ENCODE measurements at places on chromosomes 7 and 10.

DNA sequence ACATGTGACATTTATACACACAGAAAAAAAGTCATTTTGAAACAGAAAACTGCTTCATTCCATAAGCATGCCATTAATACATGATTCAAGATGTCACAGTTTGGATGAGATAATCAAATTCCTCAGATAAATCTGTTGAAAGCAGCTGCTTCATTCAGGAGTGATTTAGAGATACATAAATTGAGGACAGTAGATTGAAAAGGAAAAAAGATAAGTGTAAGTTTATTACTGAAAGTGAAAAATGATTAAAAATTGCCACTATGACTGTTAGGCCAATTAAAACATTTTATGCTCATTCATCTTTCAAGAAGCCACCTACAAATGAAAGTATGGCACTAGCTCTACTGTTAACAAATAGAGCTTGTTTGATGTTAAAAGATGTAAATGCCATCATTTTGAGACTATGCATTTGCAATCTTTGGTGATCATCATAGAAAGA, 136.9 kb upstream of the CDK6 start:
- DNase-seq = peak; percentile 29

DNA sequence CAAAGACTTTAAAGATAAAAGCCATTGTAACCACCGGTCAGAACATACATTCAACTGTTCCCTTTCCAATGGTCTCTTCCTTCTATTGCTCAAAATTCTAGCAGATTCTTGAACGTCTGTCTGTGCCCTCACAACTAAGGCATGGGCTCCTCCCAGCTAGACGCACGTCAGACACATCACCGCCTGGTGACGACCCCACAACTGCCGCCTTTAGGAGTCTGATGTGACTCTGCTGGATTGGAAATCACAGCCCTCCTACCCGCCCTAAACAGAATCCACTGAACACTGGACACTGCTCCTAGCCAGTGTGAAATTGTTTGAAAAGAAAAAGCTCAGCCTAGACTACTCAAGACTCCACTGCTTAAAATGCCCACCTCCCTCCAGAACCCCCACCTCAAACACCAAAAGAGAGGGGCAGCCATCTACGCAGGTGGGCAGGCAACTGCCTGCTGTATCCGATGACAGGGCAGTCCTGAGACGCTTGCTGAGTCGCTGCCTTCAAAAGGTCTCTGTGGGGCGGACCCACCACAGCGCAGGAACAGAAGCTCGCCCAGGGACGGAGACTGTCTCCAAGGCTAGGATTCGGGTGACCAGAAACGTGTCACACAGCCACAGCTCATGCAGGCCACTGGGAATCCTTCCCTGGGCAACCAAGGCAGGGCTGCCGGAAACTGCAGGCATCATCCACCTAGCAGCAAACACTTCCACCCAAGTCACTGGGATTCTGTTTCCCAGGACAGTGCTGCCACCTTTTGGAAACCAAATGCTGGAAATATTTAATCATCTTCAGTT, 34.7 kb downstream of the GSDME start:
- DNase-seq = peak; percentile 73

- peak; percentile 39 for DNase-seq
Observed at GRCh38 chr7:45000093-45001032, at the start of gene CCM2. CCM2 (plus strand) TSS chr7:45000201; CDS start chr7:45000334, 133 bp downstream.

DNA sequence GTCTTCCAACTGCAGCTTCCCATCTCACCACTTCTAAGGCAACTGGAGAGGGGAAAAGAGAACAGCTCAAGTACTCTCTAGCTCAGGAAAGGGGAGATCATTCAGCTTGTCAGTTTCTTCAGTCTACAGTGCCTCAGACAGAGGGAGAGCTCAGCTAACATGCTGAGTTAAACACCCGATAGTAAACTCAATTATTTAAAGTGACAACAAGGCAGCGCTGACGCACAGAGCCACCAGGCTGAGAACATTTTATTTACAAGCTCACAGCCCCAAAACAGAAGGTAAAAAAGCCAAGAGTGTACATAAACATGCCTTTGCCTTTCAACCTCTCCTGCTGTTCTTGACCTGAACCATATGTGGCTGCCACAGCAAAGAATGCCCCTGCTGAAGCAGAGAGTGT, 10.1 kb upstream of the CUZD1 start:
- DNase-seq = no peak

DNA sequence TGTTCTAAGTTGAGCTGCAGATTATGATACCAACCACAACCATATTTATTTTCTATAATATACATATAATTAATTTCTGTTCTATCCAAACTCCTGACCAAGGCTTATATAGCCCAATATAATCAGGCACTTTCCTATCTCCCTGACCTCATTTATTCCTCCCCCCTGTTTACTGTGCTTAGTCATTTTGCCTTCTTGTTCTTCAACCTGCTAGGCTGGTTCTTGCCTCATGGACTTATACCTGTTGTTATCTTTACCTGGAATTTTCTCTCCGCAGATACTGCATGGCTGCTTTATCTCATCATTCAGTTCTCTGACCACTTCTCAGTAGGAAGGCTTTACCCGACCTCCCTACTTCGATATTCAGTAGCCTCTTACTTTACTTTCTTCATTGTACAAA, 24.9 kb upstream of the FAM3C start:
- DNase-seq = no peak

- peak; percentile 41 for DNase-seq
Observed at GRCh38 chr7:43546231-43546630, 36.7 kb upstream of the STK17A start.

GRCh38 chr7:139696552-139696951, 81.2 kb downstream of the HIPK2 start:
- no peak for DNase-seq

DNA sequence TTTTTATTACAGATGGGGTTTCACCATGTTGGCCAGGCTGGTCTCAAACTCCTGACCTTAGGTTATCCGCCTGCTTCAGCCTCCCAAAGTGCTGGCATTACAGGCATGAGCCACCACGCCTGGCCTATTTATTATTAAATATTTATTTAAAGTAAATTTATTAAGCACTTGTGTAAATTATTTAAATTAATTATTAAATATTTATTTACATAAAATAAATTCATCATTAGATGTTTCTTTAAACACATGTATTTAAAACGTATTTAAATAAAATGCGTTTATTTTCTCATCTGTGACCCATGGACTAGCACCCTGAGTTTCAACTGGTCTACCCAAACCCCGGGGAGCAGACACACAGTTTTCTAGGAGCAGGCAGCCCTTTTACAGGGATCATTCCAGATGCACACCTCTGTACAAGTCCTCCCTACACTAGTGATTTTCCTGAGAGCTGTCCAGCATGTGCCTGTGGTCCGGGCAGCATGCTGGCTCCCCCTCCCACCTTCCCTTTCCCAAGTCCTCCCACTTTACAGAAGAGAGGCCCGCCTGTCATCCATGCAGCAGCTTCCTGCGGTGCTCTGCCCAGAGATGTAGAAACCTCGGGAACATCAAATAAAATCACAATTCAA, 89.2 kb upstream of the ATP6V0A4 start:
- DNase-seq = no peak

DNA sequence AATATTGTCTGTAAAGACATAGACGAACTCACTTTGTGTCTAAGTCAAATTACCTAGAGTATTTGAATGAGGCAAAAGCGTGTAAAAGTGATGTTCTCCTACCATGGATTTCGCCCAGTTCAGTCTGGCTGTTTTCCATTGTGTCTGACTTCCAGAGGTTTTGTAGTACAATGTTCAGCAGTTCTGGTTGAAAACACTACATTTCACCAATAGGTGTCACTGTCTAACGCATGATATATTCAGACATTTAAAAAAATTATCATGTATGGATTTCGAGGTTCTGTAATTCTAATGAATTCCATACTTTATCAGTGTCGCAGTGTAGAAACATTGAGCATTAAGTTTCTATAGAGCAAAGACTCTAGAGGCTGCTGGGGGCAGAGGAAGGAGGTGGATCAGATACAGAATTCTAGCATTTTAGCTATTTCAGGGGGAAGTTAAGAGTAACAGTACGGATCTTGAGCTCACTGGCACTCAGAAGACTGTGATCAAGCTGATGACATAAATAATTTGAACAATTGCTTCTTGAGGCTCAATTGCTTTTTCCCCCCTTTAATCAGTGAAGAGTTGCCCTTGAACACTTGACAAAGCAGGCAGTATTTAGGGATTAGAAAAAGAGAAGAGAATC, 196.9 kb upstream of the RHOBTB1 start:
- DNase-seq = peak; percentile 82

- no peak for DNase-seq
Observed at GRCh38 chr7:82945480-82945879, 217.2 kb downstream of the PCLO start.

DNA sequence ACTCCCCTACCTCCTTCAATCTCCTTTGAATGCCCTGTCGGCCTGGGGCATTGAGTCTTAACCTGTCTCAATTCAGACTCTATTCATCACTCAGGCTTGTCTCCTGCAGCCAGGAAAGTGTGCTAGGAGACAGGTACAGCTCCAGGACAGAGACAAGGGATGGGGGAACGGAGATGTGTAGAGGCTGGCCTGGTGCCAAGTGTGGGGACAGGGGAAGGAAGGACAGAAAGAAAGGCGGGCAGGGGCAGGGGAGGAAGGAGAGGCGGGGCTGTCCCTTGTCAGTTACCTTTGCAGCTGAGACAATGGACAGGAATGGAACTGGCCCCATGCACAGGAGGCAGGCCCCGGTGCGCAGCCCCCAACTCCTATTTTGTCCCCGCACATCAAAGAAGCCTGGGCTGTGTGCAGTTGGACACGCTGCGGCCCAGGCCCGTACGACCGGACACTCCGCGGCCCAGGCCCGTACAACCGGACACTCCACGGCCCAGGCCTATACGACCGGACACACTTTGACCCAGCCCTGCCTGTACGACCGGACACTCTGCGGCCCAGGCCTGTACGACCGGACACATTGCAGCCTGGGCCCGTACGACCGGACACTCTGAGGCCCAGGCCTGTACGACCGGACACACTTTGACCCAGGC, 36.9 kb downstream of the CHST15 start:
- no peak for DNase-seq

DNA sequence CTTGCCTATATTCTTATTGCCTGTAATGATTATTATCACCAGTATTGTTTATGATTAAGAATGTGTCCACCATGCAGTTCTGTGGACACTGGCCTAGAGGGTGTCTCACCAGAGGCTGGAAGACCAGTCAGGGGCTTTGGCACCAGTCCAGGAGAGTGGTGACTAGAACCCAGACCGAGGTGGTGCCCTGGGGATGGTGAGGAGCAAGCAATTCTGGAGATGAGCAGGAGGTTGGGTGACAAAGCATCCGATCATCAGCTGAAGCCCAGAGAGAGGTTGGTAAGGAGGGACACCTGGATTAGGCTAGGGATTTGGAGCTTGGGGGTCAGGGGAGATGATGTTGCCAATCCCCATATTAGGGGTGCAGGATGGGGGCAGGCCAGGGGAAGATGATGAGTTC, 124.4 kb downstream of the EMX2 start:
- DNase-seq = no peak

GRCh38 chr7:90752051-90752450, 155.9 kb downstream of the CDK14 start:
- no peak for DNase-seq

DNA sequence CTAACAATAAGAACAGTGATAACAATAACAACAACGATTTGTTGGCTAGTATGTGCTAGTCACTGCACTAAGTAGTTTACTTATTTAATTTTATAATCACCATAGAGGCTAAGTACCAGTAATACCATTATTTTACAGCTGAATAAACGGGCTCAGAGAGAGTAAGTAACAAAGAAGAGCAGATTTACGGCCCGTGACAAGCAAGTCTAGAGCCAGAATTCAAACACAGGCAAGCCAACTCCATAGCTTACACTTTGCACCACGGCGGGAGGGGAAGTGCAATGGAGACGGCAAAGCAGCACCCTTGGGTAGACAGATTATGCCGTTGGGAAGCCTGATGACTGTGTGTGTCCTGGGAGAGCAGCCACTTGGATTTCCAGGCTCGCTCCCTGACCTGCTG, 1.2 kb upstream of the OR6V1 start:
- DNase-seq = no peak

DNA sequence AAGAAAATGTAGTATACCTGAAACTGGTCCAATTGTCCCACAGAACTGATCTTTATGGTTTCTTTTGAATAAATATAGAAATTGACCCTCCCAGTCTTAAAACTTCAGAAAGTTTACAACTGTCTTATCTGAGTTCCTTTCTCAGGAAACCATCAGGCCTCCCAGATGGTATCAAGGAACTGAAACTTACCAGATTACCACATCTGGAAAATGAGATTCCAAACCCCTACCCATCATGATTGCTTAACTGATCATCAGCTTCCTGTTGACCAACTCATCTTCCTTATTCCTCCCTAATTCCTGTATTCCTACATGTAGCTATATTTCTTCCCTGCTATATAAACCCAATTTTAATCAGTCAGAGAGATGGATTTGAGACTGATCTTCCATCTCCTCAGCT, 5.5 kb downstream of the VWDE start:
- DNase-seq = no peak

- DNase-seq = no peak
Observed at GRCh38 chr10:109593682-109594081, 329.6 kb downstream of the XPNPEP1 start.

GRCh38 chr7:33774762-33775523, 130.4 kb upstream of the BMPER start:
- DNase-seq = peak; percentile 98

- DNase-seq = peak; percentile 49
Observed at GRCh38 chr7:148700661-148701064, 2.0 kb downstream of the CUL1 start.

DNA sequence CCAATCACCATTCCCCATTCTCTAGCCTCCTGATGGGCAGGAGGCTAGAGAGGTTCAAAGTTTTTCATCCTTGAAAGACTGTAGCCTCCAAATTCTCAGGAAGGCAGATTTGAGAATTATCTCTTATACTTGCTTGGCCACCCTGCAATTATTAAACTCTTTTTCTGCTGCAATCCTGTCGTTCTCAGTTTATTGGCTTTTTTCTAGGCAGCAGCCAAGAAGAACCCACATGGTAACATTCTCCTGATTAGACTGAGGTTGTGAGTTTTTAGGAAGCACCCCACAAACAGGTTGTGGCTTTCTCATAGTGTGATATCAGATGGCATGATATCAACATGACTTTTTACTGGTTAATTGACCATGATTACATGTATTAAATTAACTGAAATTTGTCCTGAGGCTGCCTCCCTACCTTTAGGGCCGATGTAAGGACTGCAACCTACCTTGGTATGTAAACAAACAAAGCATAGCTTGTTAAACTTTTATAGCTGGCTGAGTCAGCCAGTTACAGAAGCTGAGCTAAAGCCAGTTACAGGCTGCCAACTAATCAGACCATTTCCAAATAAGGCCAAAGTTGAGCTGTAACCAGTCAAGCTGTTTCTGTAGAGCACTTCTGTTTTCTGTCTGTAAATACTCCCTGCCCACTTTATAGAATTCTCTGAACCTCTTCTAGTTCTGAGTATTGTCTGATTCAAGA, 3.2 kb upstream of the ZNF248 start:
- peak; percentile 78 for DNase-seq

- peak; percentile 75 for DNase-seq
Observed at GRCh38 chr10:102004376-102004775, 51.6 kb downstream of the ARMH3 start.

Data from cardiac fibroblast (primary cell).